ENCODE measurements at places on chromosomes 12 and 14. TPM values are rescaled to one million over a fixed set of nuclear protein-coding genes. Genes with fewer than 3 reads are reported as not detected.
A peak's percentile ranks its signal among the peaks of the same experiment; 100 is the strongest.

Gene NYNRIN
- total RNA-seq = 0.39 TPM

Gene SLC4A8
- 0.78 TPM for total RNA-seq

Gene CRIP1
- total RNA-seq = not detected

Gene CATSPERB
- not detected for total RNA-seq

Gene RIN3
- total RNA-seq = 3.8 TPM

Gene SRGAP1
- total RNA-seq = 2.3 TPM

Gene KRT86
- total RNA-seq = 0.48 TPM

Gene CLEC1B
- not detected for total RNA-seq

Gene TOMM20L
- total RNA-seq = not detected

Gene CACNA1C
- total RNA-seq = 0.98 TPM

Gene RIMKLB
- 10.2 TPM for total RNA-seq

Gene TAS2R50
- 0.24 TPM for total RNA-seq

Gene FAM161B
- total RNA-seq = 2.1 TPM

Gene KCNK13
- not detected for total RNA-seq

Gene SERPINA12
- total RNA-seq = not detected

DNA sequence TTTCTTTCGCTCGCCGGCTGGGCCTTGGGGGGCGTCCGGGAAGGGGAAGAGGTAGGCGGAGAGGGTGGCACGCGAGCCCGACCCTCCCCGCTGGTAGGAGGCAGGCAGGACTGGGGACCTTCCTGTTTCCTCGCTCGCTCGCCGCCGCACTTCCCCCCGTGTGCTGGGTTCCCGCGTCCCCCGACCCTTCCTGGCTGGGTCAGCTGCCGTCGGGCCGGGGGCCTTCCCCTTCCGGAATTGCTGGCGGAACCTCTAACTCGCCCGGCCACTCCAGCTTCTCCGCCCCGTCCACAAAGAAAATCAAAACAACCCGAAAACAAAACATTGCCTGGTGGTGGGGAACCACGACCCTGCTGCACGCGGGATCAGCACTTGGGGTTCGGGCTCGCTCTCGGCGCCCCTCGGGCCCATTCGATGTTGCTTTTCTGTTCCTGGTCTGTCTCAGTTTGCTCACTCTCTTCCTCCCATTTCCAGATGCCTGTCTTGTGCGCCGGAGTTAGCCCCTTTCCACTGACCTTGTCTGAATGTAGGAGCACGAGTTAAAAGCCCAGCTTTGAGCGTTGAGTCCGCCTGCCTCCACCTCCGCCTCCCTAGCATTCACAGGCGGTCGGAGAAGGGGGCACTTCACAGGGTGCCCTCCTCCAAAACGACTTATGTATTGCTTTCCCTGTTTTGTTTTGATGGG is 581 bp downstream of the PAPOLA start:
- DNase-seq = peak; percentile 24

DNA sequence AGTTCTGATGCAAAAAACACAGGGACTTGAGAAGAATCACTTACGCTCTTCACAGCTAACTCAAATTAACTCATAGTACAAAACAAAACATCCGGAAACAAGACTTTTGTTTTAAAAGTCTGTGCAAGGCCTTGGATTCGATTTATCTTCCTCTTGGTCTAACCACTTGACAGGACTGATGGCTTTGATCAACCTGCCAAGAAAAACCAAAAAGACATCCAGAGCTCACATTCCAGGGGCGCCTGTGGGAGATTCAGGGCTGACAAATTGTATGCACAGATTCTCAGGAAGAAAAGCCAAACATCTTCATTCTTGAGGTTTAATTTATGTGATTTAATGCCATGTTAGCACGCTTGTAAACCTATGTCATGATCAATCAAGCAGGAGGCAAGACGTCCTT is 129.1 kb upstream of the TMCC3 start:
- peak; percentile 95 for DNase-seq

- DNase-seq = peak; percentile 52
These were observed 27.3 kb downstream of the PTPRB start for GRCh38 chr12:70609739-70610491.

DNA sequence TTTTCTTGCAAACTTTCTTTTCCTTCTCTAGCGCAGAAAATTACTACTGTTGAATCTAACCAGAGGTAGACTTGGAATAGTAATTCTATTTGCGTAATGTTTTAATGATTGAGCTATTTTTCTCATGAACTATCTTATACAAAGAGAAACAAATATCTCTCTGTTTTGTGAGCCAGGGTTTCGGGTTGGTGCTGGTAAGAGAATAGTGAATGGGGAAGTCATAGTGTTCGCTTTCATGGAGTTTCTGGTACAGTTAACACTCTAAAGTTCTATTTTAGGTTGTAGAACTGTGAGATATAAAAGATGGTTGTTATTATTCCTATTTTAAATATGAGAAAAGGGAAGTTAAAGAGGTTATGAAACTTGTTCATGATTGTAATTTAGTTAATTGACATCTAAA is 6.6 kb downstream of the CLEC1B start:
- no peak for DNase-seq

DNA sequence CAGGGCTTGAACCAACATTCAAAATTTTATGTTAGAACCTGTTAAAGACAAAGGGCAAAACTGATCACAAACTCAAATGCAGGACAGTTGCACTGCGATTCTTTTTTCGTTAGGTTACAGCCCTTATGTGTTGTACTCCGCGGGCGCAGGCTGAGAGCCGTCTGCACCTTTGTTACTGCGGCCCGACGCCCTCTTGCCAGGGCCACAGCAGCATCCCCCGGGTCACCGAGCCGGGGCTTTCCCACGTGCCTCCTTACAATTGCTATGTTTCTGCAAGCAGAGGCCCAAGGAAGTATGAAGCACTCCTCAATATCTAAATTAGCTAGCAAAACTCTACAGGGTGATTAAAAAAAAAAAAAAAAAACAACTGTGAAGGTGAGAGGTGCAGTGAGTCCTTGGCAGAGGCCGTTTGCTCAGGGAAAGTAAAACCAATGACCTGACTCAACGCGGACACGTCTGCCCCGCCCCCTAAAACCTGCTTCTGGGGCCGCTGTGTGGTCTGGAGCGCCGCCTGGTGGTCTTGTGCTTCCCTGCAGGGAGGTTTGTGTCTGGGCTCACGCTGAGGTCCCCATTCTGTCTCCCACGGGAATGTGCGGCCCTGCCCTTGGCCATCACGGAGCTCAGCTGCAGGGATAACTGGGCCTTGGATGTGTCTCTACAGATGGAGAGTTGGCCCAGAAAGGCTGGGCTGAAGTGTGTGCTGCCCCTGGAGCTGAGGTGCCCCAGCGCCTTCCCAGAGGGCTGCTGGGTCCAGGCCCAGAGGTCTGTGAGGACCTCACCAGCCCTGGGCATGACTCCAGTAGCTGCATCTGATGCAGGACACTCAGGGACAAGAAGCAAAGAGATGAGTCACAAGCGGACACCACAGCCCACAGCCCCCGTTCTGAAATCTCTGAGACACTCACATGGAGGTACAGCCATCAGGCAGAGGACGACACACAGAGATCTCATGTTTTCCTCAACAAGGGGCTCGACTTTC is 418.5 kb downstream of the TMEM121 start:
- DNase-seq = peak; percentile 52

DNA sequence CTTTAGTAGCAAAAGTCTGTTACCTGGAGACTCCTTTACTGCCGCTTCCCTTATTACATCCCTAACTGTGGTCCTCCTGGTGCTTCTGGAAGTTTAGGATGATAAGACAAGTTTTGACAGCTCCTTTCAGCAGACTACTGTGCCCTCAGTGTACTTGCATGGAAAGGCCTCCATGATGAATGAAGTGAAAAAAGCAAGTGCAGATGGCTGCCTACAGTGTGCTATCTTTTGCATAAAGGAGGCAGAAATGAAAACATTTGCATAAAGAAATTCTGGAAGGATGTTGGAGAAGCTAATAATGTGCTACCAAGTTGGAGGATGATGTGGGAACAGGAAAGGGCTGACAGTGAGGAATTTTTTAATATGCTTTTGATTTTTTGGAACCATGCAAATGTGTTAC is 4.5 kb downstream of the TCTN2 start:
- no peak for DNase-seq

- DNase-seq = no peak
These were observed 26.9 kb upstream of the RXYLT1 start for GRCh38 chr12:63752841-63753240.

DNA sequence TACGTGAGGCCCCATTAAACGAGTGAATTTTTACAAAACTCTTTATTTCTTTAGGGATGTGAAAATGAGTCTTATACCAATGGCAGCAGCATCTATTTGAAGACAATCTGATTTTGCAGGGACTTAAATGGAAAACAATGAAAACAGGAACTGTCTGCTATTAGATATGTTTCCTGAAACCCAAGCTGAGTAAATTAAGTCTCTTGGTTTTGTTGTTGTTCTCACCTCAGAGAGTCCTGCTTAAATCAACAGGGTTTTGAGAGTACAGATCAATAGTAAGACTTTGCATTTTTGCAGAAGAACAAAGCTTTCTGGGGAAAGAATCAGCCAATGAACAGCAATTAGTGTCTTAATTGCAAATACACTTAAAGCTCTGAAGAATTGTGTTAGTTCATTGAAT is 39.1 kb upstream of the LGR5 start:
- DNase-seq = no peak

GRCh38 chr14:24366413-24366720 is 1.6 kb upstream of the NFATC4 start:
- no peak for DNase-seq

GRCh38 chr12:122893208-122894153 is 2.4 kb downstream of the VPS37B start:
- DNase-seq = no peak

DNA sequence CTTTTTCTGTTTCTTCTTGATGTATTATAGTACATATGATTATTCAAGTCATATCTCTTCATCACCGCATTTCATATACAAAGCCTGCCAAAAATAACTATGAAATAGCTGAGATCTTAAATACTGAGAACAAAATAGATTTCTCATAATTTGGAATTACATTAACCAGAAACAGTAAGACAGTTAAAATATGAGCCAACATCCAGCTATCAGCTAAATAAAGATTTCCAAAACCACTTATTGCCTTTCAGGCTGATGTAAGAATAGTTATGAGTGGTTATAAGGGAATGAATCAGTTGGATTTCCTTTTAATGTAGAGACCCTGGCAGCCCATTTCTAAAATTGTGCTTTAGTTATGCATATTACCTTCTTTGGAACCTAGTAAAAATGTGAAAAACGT is 47.4 kb downstream of the TMEM117 start:
- DNase-seq = no peak

- no peak for DNase-seq
These were observed 43.9 kb downstream of the DCAF4 start for GRCh38 chr14:72970058-72970630.

GRCh38 chr14:61145034-61145902 is 135.9 kb downstream of the TMEM30B start:
- peak; percentile 91 for DNase-seq

GRCh38 chr12:120110550-120111501 is 5.7 kb downstream of the RAB35 start:
- DNase-seq = no peak

DNA sequence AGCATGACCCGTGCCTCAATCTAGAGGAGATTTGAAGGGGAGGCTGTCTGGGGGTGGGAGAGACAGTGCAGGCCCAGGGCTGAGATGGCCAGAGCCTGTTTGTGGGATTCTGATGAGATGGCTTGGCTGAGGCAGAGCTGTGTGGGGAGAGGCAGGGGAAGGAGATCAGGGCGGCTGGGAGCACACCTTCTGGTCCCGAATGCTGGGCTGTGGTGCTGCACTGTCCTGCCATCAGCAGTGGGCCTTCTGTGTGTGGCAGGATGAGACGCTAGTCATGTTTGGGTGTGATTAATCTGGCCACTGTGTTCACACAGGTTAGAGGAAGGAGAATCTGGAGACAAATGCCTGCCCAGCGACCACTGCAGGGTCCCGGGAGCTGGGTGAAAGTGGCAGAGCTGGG is 300.9 kb downstream of the CACNA1C start:
- DNase-seq = no peak

- DNase-seq = no peak
These were observed 27.5 kb upstream of the PLEKHG7 start for GRCh38 chr12:92675092-92675865.

Measured in RPMI7951 (cell line).